ENCODE measurements at places on chromosomes 5 and 9.

DNA sequence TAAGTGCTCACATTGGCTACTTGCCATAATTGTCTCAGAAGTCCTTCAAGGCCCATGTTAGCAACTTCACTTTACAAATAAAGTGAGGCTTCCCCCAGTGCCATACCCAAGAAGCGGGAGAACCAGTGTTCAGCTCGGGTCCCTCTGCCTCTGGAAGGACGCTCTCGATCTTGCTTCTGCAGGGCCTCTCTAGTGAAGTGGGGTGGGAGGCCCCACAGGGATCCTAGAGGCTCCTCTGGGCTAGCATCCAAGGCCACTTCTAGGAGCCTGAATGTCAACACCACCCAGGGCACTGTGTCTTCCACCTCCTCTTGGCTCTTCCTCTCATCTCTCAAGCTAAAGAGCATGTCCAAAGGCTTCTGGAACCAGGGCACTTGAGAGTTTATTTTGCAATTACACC, 282.5 kb downstream of the GADD45G start:
- DNase-seq, result no peak

DNA sequence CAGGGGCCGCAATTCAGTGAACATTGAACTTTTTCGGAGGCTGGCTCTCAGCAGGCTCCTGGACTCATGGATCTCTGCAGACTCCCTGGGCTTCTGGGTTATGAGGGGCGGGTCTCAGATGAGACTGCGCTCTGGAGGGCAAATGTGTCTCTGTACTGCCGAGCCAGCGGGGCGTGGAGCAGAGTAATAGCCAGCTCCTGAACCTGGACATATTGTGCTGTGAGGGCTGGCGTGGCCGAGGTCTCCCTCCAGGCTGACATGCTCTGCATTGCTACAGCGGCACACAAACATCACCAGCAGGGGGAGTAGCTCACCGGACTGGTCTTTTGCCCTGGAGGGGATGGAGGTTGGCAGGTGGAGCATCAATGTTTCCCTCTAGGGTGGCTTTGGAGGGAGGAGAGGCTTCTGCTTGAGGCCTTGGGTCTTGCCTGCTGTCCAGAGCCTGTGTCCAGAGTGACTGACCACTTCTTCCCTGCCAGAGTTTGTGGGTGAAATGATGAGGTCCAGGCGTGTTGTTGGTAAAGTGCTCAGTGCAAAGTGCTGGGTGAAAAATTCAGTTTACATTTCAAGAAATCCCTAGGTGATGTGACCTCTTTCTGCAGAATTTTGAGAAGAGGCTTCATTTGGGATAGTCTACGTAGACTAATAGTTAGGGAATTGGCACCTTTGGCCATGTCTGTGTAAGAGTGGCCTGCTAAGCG, 10.9 kb upstream of the GADD45G start:
- DNase-seq, result no peak

DNA sequence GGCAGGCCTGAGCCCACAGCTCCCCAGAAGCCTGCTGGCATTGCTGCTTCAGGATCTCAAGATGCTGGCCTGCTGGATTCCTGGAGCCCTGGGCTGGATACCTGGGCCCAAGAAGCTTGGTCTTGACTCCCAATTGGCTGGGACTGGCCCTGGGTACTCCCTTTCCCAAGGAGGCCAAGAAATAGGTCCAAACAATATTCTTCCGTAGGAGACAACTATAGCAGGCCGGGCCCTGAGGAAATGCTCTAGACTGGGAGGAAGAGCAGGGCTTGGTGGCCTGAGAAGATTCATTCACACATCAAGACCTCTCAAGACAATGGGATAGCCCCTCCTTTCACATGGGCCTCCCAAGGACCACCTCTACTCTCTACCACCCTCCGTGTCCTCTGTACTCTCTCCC, 7.9 kb downstream of the CSF2 start:
- DNase-seq, result no peak

DNA sequence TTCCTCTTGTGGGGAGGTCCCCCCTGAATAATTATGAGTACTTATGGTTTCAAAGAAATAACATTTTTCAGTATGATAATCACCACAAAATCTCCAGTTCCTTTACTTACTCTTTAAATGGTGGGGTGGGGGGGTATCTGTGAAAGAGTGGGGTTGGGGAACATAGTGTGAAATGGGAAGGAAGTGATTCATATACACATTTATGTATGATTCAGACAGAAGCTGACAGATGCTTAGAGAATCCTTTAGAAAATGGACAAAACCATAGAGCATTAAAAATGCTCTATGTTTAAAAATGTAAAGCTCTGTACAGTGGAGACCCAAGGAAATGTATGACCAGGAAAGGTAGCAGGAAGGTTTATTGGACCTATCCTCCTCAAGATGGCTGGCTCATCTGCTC, 267.5 kb upstream of the GRIA1 start:
- DNase-seq, result no peak

DNA sequence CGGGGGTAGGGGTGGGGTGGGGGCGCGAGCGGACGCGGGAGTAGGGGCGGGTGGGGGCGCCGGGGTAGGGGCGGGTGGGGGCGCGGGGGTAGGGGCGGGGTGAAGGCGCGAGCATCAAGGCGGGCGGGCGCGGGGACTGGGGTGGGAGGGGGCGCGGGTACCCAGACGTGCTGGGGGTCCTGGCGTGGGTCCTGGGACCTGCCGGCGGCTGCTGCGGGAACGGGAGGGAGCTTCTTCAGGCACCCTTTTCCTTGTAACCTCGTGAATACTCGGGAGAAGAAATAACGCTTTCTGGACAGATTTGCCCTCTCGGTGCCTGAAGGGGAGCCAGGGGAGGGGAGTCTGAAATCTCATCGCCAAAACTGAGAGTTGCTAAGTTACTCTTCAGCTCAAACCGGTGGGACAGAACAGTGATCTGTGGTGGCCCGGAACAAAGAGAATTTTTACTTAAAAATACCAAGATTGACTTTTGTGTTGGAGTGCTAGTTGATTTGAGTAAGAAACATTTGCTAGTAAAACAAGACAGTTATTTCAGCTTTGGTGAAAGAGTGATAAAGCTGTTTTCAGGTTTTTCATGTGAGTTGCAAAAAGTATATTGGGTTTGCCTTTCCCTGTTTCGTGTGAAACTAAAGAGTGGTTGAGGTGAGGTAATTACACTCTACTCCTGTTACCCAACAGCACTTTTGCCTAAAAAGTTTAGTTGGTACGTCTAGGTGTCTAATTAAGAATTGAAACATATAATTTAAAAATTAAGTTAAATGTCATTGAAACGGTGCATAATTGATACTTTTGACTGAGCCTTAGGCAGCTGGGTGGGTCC, 643 bp downstream of the PLEKHG4B start:
- no peak for DNase-seq

GRCh38 chr5:87404359-87404758, 8.4 kb downstream of the CCNH start:
- DNase-seq, result no peak

- DNase-seq, result no peak
These were observed 38.0 kb downstream of the C9orf50 start for GRCh38 chr9:129582855-129583254.

DNA sequence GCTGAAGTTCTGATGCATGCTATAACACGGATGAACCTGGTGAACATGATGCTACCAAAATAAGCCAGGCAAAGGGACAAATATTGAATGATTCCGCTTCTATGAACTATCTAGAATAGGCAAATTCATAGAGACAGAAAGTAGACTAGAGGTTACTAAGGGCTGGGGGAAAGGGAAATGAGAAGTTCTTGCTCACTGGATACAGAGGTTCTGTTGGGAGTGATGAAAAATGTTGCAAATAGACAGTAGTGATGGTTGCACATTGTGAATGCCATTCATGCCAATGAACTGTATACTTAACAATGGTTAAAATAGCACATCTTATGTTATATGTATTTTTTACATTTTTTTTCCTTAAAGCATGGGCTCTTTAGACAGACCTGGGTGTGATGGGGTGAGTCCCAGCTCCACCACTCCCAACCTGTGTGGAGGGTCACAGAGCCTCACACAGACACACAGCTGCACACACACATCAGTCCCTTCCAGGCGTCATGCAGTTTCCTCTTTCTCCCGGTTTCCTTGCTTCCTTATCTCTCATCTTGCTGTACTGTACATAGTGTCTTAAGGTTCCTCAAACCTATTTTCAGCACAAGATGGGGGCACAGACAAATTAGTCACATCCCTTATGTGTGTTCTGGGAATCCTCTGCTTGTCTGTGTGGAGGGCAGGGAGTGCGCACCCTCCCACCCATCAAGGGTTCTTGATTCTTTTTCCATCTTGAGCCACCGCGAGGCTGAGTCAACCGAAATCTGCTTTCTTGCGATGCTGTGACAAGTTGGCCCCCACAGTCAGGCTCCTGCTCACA, 192.9 kb downstream of the CRB2 start:
- DNase-seq, result no peak

DNA sequence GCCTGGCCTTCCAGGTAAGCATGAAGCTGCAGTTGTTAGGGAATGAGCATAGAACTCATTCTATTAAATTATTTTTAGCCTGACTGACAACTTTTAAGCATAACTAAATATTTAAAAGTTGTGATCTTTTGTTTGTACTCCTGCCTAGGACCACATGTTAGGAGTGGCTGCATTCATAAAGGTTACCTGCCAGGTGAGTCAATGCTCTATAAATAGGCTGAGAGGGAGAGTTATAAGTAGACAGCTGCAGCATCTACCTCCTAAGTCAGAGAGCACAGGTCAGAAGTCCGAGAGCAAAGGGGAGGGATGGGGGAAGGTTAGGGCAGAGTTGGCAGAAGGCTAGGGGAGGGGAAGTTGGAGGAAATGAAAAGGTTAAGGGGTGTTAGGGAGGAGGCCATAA, 292.4 kb upstream of the TLE4 start:
- DNase-seq, result no peak

DNA sequence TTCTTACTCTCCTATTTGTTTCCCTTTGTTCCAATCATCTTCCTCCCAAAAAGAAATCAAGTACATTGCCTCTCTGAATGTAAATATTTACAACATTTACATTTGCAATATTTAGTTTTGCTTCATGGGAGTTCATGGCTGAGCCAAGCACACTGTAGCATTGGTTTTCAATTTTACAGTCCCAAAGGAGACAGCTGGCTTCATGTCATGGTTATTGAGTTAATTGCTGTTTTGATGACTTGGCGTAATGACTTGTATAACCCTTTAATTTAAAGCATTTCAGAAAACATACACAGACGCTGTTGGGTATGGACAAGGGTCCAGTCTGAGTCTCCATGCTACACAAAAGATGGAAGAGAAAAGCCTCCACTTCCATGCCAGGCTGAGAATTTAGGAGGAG, 25.6 kb upstream of the VLDLR start:
- no peak for DNase-seq

GRCh38 chr9:78150983-78151356, 84.9 kb upstream of the CEP78 start:
- DNase-seq, result no peak

DNA sequence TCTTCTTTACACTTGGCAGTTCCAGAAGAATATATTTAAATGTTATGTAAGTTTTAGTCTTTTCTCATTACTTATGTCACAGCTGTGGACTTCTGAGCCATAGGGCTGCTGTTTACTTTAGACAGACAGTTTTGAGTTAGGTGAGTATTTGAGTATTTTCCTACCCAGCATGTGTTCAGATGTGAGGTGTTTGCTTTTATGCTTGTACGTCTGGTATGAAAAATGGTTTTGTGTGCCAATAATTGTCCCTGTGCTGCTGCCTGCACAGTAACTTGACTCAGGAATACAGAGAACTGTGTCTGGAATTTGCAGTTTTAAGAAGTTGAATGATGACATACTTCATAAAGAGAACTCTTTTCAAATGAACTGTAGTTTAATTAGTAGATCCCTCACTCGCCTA, 20.8 kb downstream of the MEGF10 start:
- no peak for DNase-seq

DNA sequence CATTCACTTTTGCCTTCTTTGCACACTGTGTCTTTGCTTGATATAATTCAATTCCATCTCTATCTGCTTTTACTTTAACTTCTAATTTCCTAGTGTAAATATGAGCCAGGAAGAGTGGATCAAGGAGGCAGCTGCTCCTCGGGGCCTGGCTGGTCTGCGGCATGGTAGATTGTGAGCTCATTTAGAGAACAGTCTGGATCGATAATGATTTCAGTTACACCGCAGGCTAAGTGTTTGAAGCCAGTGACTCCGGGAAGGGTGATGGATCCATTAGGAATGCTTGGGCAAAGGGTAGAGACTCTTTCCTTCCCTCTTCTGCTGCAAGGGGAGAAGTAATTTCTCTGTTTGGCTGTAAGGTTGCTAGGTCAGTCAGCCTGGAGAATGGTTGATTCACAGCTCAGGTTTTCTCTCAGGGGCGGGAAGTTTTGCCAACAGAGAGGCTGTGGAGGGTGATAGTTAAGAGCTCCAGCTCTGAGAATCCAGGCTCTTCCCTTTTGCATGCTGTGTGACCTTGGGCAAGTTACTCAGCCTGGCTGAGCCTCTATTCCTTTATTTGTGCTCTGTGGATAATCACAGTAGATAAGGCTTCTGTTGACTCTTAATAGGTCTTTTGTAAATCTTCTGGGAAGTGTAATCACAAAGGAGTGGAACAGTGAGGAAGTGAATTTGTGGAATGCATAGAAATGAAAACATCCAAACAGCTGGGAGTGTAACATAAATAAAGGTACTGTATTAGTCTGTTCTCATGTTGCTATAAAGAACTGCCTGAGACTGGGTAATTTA, 99.1 kb downstream of the PTTG1 start:
- no peak for DNase-seq

DNA sequence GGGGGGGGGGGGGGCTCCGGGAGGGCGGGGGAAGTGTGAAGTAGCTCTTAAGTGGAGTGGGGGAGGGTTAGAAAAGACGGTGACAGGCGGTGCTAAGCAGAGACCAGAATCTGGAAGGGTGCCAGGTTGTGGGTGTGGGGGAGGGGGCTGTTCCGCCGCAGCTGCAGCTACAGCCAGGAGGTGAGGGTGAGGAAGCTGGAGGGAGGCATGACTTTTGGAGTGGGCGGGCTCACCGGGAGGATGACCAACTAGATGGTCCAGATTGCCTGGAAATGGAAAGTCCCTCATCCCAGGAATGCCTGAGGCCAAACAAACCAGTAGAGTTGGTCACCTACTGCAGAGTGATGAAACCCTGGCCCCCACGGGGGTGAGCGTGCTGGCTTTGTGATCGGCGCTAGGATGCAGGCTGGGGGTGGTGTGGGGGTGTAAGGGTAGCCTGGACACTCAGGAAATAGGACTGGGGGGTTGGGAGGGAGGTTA, 158.1 kb upstream of the SHB start:
- DNase-seq, result peak; percentile 74

GRCh38 chr5:40914835-40915234, 5.5 kb downstream of the C7 start:
- no peak for DNase-seq

DNA sequence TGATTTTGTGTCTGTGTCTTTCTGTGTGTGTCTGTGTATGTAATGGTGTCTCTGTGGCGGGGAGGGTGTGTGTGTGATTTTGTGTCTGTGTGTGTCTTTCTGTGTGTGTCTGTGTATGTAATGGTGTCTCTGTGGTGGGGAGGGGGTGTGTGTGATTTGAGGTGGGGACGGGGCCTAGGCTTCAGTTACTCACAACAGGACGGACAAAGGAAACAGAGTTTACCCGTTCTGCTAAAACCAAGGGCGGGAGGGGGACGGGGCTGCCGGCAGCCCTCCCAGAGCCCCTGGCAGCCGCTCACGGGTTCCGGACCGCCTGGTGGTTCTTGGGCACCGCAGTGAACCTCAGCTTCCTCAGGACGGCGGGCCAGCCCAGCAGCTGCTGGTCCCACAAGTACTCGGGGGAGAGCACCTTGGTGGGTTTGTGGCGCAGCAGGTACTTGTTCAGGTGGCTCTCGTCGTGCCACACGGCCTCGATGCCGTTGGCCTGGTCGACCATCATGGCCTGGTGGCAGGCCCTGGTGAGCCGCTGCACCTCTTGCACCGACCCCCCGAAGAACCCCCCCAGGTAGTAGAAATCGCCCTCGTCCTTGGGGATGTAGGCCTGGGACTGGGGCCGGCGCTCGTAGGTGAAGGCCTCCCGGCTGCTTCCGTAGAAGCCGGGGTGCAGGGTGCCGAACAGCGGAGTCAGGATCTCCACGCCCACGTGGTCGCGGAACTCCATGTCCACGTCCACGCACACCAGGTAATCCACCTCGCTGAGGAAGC, 19.4 kb downstream of the ABO start:
- DNase-seq, result peak; percentile 69
